ENCODE measurements at places on chromosomes 7 and 10.

DNA sequence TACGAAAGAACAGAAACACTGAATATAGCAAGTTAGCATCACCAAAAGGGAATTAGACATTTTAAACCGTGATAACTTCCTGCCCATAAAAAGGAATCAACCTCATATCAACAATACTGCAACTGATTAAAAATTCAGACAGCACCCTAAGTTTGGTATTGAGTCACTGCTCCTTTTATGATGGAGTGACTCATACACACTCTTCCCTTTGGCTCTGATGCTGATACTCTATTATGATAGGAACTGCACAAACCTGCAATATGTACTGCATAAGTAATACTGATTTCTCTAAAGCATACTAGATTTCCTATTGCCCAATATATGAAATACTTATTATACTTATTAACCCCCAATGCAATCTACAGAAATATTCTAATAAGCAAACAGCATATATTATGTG lies 118.7 kb downstream of the PARD3 start:
- DNase-seq, result no peak

GRCh38 chr7:149819961-149820340 lies 18.2 kb upstream of the ZNF862 start:
- DNase-seq, result no peak

GRCh38 chr10:58543141-58543540 lies 30.5 kb downstream of the BICC1 start:
- no peak for DNase-seq

- DNase-seq, result no peak
These were observed 54.0 kb upstream of the ZMIZ1 start for GRCh38 chr10:79014796-79015195.

GRCh38 chr10:76697923-76698322 lies 939.7 kb downstream of the KCNMA1 start:
- no peak for DNase-seq

DNA sequence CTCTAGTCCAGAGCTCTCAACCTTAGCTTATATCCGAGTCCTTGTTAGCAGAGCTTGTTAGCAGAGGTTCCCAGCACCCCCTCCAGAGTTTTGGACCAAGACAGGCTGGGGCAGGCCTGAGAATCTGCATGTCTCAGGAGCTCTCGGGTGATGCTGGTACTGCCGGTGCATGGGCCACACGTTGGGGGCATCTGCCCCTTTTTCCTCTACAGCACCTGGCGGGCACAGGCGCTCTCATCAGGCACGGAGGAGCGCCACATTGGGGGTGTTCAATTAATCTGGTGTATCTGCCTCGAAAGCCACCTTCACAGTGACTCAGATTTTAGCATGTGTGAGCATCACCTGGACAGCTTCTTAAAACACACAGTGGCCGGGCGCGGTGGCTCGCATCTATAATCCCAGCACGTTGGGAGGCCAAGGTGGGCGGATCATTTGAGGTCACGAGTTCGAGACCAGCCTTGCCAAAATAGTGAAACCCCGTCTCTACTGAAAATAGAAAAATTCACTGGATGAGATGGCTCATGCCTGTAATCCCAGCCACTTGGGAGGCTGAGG lies 117.7 kb downstream of the ELFN1 start:
- DNase-seq, result no peak

- DNase-seq, result no peak
These were observed 51.1 kb downstream of the PRPF18 start for GRCh38 chr10:13637894-13638293.

DNA sequence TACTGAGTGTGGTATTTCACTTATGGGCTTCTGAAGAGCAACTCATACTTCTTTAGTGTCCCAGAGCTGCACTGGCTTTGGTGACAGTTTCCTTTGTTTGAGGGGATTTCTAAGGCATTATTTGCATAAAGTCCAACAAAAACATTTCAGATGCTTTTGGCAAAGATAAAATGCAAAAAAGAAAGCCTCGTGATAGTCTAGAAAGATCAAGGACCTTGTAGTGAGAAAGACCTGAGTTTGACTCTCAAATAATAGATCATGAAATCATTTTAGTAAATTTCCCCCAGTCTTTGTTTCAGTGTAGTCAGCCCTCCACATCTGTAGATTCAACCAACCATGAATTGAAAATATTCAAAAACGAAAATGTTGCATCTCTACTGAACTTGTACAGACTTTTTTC lies 107.4 kb downstream of the EEPD1 start:
- no peak for DNase-seq

- no peak for DNase-seq
These were observed 13.5 kb downstream of the AQP1 start for GRCh38 chr7:30925117-30925516.

GRCh38 chr7:69889976-69890351 lies 291.7 kb downstream of the AUTS2 start:
- DNase-seq, result no peak

GRCh38 chr7:155269766-155270585 lies 27.7 kb upstream of the INSIG1 start:
- DNase-seq, result no peak

DNA sequence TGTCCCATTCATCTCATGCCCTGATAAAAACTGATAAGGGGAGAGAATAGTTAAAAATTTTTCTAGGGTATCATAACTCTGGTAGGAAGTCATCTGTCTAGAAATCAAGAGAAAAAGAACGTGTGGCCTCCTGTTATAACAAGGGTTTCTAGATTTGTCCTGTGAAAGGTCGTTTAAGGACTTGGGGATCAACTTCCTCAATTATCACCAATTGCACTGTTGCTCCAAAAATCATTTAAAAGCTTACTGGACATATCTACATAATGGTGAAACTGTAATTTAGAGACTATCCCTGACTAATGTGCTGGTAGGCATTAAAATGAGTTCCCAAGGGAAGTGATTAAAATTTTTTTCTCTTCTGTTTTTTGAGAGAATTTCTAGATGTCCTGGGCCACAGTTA lies 58.2 kb downstream of the GPR141 start:
- no peak for DNase-seq

DNA sequence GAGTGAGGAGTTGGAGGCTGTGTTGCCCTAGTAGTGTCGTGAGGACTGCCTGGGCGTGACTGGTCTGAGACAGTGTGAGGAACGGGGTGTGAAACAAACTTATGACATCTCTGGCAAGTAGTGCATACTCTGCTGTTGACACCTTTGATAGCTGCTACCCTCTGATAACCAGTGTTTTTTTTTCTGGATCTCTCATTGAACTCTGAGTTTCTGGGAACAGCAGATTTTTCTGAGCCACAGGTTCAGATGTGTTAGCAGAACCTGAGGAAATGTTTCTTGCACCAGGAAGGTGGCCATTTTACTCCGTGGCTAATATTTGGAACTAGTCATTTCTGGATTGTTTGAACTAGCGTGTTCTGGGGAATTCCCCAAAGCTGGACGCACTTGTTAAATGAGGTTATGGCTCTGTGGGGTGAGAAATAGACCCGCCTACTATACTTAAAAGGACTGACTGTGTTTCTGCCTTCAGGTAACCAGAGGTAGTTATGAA lies 52.9 kb downstream of the AUTS2 start:
- DNase-seq, result no peak

DNA sequence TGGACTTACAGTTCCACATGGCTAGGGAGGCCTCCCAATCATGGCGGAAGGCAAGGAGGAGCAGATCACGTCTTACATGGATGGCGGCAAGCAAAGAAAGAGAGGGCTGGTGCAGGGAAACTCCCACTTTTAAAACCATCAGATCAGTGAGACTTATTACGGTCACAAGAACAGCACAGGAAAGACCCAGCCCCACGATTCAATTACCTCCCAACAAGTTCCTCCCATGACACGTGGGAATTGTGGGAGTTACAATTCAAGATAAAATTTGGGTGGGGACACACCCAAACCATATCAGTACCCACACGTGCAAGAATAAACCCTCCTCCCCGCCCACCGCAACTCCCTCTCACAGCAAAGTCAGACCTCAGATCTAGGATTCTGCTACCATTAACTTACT lies 4.5 kb upstream of the AIFM2 start:
- DNase-seq, result no peak

Data from stimulated activated naive CD8-positive, alpha-beta T cell treated with anti-CD3 and anti-CD28 coated beads, Interleukin-15, amount 100 ng/mL, for 72 hours (primary cell).